ENCODE measurements at places on chromosomes 11 and 22.

GRCh38 chr11:26134481-26135355 lies 197.2 kb upstream of the ANO3 start:
- no peak for DNase-seq

DNA sequence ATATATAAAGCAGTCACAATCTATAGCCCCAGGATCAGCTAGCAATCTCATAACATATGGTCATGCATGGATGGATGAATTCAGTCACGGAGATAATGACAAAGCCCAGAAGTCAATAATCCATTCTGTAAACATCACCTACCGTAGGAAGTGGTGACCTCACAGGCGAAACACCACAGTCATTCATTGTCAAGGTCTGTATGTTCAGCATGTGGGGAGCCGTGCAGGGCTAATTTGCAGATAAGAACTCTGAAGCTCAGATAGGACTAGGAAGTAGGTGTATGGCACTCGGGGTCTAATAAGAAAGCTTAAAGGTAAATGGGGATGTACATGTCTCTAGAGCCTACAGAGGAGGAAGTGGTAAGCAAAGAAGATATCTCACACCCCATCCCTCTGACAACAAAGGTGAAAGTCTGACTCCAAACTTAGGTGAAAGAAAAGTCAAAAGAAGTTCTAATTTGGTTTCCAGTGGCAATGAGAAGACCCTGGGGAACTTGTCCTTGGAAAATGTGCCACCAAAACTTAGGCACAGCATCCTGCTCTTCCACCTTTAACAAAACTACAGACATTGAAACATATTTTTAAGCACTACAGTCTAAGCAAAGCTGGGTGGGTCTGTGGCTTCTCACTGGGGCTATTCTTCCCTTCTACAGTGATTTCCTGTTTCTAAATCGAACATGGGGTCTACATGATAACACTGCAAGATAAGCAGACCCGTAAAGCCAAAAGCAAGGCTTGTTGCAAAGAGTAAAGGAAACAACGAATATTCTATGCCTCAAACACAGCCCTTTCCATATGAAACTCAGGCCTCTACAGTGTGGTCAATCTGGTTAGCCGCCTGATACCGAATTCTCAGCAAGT lies 5.2 kb downstream of the CRTAM start:
- no peak for DNase-seq

DNA sequence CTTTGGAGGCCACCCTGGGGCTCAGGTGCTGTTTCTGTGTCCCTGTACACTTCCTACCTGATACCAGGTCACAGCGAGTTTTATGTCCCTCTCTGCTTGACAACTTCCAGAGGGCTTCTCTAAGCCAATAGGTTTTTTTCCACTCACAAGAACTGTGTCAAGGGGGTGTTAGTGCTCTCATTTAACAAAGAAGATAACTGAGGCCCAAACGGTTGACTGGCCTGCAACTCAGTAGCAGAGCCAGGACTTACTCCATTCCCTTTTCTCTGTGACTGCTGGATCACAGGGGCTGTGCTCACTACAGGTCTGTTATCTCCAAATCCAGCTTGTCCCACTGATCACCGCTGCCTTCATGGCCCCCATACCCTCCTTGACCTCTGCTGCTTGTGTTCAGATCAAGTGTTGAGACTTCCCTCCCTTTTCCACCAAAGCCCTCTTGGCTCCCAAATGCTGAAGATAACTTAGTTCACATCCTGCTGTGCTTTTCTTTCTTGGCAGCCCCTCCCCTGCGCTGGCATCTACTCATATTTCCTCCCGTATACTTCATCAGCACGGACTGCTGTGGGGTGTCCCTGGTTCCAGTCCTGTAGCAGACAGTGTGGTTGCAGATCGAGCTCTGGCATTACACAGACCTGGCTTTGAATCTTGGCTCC lies 41.3 kb downstream of the POU2F3 start:
- DNase-seq = no peak

DNA sequence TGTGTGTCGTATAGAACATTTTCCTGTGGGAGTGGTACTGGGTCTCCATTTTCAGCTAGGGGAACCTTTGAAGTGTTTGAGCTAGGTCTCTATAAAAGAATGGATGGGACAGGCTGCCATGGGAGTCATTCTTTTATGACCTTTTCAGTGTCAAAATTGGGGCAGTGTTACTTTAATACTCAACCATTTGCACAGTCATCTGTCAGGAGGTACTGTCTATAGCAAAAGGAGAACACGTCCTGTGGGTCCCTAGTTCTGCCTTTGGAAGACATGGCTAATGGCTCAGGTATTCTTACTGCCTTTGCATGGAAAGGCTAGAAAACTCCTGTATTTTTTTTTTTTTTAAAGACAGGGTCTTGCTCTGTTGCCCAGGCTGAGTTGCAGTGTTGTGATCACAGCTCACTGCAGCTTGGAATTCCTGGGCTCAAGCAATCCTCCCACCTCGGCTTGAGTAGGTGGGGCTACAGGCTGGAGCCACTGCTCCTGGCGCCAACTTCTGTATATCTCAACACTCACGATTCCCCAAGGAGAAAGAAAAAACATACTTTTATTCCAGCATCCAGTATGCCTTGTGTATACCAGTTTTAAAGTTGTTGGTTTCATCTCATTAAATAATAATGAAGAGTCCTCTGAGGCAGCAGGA lies 2.1 kb upstream of the ATF4 start:
- DNase-seq = no peak

- DNase-seq = no peak
These were observed 6.4 kb downstream of the ELFN2 start for GRCh38 chr22:37420686-37421467.

- DNase-seq = no peak
These were observed 25.8 kb upstream of the TREH start for GRCh38 chr11:118705111-118705741.

GRCh38 chr11:131875611-131876010 lies 505.2 kb downstream of the NTM start:
- DNase-seq = no peak

DNA sequence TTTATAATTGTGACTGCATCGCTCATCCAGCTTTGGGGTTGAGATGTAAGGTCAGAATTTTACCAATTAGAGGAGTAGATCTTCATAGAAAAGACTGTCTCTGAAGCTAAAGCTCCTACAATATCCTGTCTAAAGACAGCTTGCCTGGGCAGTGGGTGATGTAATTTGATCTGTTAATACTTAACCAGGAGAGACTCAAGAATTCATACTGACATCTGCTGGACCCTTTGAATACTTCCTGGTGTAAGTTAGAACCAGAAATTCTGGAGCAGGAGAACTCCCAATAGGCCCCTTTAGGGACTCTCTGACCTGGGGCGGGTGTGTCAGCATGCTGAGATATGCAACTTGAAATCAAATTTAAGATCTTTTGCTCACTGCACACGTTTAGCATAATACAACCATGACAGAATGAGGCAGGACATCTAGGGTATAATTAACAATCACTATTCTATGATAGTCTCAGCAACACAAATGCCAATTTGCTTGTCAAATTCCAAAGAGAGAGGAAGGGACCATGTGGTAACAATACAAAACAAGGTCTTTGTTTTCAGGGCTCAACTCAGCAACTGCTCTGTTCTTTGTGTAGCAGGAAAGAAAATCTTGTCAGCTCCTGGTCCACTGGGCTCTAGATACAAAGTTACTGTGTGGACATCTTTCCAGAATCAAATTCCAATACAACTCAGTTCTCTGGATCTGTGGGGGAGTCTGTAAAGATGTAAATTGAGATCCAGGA lies 143.9 kb downstream of the INSC start:
- DNase-seq = no peak

- no peak for DNase-seq
These were observed 47.0 kb downstream of the SBF2 start for GRCh38 chr11:10247011-10247410.

DNA sequence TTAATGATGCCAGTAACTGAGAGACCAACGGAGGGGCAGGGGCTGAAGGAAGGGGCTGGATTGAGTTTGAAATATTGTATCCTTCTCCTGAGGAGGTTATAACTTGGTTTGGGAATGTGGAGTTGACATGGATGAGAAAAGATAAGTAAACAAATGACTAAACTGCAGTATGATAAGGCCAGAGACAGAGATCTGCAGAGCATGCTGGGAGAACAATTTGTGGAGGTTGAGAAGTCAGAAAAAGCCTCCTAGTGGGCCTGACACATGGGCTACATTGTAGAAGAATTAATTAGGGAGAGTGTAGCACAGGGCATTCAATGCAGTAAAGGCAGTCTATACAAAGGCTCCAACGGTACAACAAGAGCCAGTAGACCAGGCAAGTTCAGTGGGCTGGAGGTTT lies 55.9 kb downstream of the SPON1 start:
- DNase-seq = no peak

DNA sequence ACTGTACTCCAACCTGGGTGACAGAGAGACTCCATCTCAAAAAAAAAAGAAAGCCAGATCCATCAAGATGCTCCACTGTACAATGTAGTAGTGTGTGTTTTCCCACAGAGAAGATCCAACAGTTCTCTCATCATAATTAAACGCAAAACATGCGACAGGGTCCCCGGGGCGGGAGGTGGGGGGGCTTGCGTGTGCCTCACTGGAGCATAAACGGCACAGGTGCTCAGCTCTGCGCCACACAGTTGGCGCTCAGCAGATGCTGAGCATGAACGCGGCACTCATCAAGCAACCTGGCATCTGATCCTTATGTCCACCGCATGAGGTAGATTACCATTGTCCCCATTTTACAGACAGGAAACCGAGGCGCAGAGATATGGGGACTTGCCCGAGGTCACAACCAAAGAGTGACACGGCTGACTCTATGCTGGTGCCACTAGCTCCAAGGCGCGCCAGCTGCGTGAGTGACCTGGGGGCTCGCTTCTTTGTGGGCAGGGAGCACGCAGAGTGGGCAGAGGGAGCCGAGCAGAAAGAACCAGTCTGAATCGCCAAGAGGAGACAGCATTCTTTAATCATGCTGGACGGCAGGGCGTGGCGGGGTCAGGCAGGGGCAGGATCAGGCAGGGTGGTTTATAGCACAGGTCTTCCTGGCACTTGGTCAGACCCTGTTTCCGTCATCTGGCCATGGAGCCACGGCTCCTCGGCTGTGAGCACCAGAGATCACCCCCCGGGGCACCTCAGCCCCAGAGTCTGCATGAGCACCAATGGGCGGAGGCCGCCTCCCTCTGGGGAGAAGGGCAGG lies 8.2 kb downstream of the C1QTNF6 start:
- DNase-seq = no peak

DNA sequence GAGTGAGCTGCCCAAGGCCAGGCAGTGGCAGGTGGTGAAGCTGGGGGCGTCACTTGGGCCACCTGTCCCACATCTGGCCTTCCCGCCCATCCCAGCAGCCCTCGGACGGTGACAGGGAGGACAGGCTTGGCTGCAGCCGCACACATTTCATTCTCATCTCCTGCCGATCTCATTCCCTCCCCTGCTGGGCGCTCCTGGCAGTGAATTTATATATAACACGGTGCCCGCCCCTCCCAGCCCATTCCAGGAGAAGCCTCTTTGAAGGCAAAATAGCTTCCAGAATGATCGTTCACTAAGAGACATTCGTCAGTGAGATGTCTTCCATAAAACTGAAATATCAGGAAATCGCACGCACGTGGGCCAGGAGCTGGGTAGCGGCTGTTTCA lies 861.3 kb downstream of the TBC1D22A start:
- DNase-seq = no peak

DNA sequence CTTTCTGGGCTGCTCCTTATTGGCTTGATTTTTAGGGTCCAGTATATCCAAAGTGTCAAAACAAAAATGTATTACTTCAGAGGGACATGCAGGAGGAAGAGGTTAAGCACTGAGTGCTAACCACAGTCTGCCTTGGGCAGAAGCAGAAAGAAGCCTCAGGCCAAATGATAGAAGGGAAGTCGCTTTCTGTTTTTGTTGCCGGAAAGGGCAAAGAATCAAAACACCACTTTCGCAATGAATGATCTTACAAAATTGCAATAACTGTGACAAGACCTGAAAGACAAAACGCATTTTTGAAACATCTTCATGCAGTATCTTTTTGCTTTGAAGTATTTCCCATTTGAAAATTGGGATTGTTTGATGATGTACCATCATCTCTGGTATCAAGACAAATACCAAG lies 70.1 kb upstream of the PICALM start:
- DNase-seq = peak; percentile 3

GRCh38 chr22:46126853-46127385 lies 23.4 kb upstream of the PPARA start:
- no peak for DNase-seq

DNA sequence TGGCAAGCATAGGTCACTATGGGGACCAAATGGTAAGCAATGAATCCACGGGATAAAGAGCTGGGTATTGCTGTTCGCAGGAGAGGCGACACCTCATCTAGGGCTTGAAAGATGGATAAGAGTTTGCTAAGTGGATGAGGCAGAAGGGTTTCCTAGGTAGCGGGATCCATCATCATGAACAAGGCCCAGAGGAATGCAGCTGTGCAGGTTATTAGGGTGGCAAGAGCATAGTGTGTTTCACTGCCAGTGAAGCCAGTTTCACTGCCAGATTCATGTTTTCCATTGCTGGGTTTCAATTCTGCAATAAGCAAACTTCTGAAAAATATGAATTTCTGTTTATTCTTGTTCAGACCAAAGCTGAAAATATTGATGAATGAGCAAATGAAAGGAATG lies 27.2 kb downstream of the WEE1 start:
- no peak for DNase-seq

GRCh38 chr11:66225066-66225465 lies 43.4 kb upstream of the RAB1B start:
- no peak for DNase-seq

GRCh38 chr11:35717043-35717442 lies 54.5 kb downstream of the TRIM44 start:
- DNase-seq = no peak

GRCh38 chr22:50699756-50700386 lies 27.2 kb downstream of the SHANK3 start:
- no peak for DNase-seq

DNA sequence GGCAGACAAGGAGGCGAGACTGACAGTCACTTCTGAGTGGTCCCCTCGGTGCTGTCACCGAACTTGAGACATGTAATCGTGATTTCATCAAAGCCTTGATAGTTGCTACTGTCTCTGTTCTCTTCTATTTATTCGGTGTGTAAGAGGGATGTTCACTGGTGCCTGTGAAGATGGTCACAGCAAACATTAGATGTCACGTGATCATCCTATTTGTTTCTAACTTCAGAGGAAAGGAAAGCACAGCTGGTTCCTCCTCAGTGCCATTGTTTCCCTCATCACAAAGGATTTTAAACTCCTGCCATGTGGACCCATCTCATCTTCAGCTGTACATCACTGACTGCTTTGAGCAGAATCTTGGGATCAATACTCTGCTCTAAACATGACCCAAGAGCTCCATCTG lies 73.1 kb upstream of the CLMP start:
- no peak for DNase-seq

GRCh38 chr22:17764036-17764435 lies 10.2 kb downstream of the BID start:
- no peak for DNase-seq

DNA sequence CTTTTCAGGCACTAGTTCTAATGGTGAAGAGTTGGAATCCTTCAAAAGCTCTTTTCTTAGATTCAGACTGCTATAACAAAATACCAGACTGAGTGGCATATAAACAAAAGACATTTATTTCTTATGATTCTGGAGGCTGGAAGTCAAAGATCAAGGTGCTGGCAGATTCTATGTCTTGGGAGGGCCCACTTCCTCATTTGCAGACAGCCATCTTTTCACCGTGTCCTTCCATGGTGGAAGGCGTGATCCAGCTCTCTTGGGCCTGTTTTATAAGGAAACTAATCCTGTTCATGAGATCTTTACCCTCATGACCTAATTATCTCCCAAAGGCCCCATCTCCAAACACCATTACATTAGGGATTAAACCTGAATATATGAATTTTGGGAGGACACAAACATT lies 124.0 kb downstream of the NAV2 start:
- no peak for DNase-seq

GRCh38 chr11:9020916-9021315 lies 17.1 kb upstream of the NRIP3 start:
- no peak for DNase-seq

GRCh38 chr11:30023074-30023473 lies 6.2 kb upstream of the KCNA4 start:
- DNase-seq = no peak

Measured in stimulated activated naive CD4-positive, alpha-beta T cell treated with Interleukin-2 at 50 U/mL for 16 hours (primary cell).